ENCODE measurements at places on chromosomes 7 and 10.

- DNase-seq: no peak
These were observed 49.6 kb upstream of the TOMM7 start for GRCh38 chr7:22872096-22872807.

DNA sequence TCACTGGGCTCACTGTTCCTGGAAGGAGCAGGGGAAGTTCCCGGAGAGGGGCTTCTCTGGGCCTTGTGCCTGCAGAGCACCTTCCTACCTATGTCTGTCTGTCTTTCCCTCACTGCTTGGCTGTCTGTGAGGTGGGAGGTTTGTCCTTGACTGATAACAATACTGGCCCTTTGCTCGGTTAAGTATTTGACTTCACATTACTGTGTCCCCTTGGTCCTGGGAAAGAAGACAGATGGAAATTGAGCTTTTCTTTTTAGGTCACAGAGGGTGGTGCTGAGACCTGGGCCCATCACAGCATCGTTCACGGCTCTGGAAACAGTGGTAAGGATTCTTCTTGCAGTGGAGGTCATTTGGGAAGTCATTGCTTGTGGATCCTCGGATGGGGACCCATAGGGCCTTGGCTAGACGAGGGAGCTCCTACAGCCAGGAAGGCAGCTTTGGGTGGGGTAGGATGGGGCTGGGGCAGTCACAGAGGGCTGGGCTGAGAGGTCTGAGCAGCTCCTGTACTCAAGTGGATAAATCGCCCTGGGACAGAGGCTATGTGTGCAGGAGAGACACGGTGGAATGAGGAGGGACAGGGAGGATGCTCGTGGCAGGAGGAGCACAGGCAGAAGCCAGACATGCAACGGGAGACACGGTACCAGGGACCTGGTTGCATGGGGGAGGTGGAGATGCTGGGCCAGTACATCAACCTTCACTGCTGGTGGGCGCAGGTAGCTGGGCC is 450.2 kb downstream of the PLXNA4 start:
- DNase-seq: no peak

GRCh38 chr7:26723129-26723528 is 141.3 kb downstream of the SKAP2 start:
- no peak for DNase-seq

- no peak for DNase-seq
These were observed 80.8 kb upstream of the NPVF start for GRCh38 chr7:25308906-25309705.

- DNase-seq: no peak
These were observed 31.1 kb downstream of the NUB1 start for GRCh38 chr7:151372612-151373265.

DNA sequence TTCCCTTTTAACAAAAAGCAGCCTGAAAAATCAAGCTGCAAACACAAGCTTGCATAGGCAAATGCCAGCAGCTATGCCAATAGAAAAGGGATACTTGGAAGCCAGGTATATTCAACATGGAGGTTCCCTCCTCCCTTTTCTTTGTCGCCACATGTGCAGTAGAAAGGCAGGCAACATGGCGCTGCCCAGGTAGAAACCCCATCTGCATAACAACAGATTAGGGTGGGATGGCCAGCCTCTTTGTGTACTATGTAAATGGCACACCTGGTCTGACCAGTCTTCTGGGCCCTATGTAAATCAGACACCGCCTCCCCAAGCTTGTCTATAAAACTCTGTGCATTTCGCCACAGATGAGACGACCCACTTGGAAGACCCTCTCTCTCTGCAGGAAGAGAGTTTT is 58.1 kb downstream of the CCDC3 start:
- DNase-seq: no peak

DNA sequence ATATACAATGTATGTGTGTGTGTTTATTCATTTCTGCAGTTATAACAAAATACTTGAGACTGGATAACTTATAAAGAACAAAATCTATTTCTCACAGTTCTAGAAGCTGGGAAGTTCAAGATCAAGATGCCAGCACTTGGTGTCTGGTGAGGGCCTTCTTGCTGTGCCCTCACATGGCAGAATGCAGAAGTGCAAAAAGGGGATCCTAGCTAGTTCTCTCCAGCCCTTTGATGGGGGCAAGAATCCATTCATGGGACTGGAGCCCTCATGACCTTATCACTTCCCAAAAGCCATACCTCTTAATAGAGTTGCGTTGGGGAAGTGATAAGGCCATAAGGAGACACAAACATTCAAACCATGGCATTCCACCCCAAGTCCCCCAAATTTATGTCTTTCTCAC is 8.4 kb downstream of the GRB10 start:
- no peak for DNase-seq

GRCh38 chr7:29154076-29154475 is 7.7 kb upstream of the CPVL start:
- no peak for DNase-seq

GRCh38 chr10:49141541-49142332 is 7.9 kb upstream of the FAM170B start:
- DNase-seq: no peak

GRCh38 chr7:51229106-51229537 is 87.5 kb downstream of the COBL start:
- no peak for DNase-seq

DNA sequence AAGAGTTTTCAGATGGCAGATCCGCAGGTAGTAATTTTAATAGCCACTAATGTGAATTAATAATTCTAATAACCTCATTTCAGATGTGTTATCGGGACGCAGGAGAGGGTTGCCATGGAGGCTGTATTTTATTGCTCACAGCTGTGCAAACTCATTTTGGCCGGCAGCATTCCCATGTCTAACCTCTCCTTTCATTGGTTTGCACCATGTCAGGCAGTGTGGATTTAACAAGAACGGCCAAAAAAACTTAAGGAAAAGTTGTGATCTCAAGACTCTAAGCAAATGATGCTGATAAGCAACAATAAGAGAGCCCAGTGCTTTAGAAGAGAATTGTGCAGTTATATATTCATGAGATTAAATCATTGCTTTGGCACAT is 88.7 kb upstream of the NRP1 start:
- no peak for DNase-seq

GRCh38 chr10:13712476-13712836 is 125.7 kb downstream of the PRPF18 start:
- DNase-seq: no peak

GRCh38 chr7:98831641-98832221 is 38.1 kb downstream of the TMEM130 start:
- no peak for DNase-seq

- DNase-seq: no peak
These were observed 3.1 kb upstream of the PAPSS2 start for GRCh38 chr10:87656431-87657072.

- DNase-seq: no peak
These were observed 155.2 kb downstream of the MAGI2 start for GRCh38 chr7:79298145-79298760.

- DNase-seq: no peak
These were observed 15.1 kb downstream of the ITGA8 start for GRCh38 chr10:15704581-15704968.

DNA sequence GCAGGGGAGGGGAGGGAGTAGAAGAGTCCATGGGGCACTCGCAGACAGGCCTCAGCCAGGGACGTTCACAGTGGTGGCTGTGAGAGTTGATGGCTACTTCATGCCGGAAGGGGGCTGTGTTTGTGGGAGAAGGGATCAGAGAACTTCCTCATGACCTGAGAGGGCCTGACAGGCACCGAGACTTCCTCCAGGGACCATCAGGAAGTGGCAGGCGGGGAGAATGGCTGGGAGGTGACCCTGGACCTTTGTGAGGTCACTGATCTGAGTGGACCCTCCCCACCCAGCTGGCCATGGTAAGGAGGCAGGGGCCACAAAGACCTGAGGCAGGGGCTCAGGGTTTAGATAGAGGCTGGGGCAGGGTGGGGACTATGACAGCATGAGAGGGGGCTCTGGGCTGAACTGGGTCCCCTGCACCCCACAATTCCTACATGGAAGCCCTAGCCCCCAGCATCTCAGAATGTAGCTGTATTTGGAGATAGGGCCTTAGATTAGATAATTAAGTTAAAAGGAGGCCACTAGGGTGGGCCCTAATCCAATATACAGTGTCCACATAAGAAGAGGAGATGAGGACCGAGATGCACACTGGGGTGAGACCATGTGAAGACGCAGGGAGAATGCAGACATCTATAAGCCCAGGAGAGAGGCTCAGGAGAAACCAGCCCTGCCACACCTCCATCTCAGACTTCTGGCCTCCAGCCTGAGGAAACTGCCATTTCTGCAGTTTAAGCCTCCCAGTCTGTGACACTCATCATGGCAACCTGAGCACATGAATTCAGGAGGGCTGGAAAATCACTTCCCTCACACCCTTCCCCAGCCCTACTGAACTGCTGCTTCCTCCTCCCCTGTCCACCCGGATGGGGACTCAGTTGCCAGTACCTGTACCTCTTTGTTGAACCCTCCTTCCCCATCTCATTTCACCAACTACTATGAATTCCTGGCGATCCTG is 273.9 kb upstream of the ZNF32 start:
- no peak for DNase-seq

DNA sequence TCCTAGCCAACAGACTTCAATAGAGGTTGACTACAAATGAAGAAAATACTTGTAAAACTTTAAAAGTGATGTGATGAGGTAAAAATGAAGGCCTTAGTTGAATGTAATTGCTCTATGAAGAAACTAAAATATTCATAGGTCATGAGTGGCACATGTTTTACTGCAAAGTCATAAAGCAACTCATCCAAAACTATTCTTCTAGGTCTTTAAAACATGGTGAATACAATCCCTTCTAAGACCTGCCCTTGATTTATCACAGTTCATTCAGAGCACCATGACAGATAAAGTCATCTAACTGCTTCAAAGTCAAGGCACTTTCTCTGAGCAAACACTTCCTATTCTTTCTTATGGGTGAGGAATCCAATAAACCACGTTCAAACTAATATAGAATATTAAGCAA is 713.5 kb downstream of the SORCS1 start:
- no peak for DNase-seq

DNA sequence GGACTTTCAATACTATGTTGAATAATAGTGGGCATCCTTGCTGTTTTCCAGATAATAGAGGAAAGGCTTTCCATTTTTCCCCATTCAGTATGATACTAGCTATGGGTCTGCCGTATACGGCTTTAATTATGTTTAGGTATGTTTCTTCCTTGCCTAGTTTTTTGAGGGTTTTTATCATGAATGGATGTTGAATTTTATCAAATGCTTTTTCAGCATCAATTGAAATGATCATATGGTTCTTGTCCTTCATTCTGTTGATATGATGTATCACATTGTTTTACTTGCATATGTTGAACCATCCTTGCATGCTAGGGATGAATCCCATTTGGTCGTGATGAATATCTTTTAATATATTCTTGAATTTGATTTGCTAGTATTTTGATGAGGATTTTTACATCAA is 9.2 kb upstream of the RP9 start:
- DNase-seq: no peak
